ENCODE measurements at places on chromosomes 2 and 18.

DNA sequence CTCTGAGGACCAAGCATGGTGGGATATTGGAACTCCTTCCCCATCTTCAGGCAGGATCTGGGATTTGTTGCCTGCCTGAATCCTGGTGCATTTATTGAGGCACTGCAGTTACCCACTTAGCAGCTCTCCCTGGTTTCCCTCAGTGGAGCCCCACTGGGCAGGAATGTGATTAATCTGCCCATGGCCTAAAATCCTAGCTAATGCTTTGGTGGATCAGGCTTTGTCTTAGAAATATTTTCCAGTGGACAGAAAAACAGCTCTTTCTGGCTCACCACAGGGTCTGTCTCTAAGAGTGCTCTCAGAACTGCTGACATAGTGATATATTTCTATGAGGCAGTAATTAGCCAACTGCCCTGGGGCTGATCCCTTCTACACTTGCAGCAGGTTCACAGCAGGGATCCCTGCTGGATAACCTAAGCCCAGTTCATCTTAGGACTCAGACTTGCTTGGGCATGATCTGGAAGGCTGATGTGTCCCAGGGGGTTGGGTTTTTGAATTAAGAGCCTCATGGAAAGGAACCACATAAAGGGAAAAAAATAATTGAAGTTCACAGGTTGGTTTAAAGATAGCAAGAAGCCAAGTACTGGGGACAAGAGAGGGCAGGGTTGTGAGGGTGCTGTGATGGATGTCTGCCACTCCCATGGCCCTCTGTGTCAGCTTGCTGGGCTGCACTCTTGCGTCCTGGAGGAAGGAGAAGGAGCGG lies 44.3 kb upstream of the ZDBF2 start:
- DNase-seq, result no peak

- no peak for DNase-seq
Measured at GRCh38 chr2:45119038-45119437, 109.8 kb upstream of the SIX2 start.

DNA sequence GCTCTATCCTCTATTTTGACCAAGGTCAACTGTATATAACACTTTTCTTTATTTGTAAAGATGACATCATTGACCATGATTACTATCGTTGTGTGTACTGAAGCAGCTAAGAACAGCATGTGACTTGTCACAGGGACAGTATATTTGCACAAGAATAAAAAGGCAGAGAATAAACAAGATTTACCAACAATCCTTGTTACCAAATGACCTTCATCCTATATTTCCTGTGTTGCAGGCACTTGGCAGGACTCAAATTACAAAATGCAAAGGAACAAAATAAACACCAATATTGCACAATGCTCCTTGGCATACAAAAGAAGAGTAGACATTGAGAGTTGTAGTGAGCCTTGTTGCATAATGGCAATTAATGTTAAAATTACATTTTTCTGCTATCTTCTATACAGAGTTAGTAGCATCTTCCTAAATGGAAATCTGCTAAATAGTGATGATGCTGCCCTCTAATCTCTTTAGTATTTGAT lies 61.8 kb downstream of the RFTN2 start:
- no peak for DNase-seq

GRCh38 chr18:44556296-44556695 lies 124.4 kb upstream of the SETBP1 start:
- no peak for DNase-seq

- no peak for DNase-seq
Measured at GRCh38 chr2:172863341-172863740, 127.7 kb downstream of the RAPGEF4 start.

GRCh38 chr2:11339508-11340083 lies 4.8 kb downstream of the ROCK2 start:
- DNase-seq, result no peak

DNA sequence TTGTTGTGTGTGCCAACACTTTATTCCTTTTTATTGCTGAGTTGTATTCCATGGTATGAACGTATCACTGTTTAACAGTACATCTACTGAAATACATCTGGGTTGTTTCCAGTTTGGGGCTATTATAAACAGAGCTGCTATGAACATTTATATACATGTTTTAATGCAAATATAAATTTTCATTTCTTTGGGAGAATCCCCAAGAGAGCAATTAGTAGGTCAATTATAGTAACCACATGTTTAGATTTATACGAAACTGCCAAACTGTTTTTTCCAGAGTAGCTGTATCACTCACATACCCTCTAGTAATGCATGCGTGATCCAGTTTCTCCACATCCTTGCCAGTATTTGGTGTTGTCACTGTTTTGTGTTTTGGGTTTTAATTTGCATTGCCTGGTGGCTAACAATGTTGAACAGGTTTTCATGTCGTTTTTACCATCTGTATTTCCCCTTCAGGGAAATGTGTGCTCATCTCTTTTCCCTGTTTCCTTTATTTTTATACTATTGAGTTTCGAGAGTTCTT lies 81.0 kb downstream of the TMEM131 start:
- DNase-seq, result no peak

GRCh38 chr2:198417836-198418235 lies 613.4 kb downstream of the PLCL1 start:
- DNase-seq, result no peak
